ENCODE measurements at places on chromosomes 1 and 21.

GRCh38 chr1:12601700-12602658 is 16.0 kb downstream of the DHRS3 start:
- no peak for DNase-seq

DNA sequence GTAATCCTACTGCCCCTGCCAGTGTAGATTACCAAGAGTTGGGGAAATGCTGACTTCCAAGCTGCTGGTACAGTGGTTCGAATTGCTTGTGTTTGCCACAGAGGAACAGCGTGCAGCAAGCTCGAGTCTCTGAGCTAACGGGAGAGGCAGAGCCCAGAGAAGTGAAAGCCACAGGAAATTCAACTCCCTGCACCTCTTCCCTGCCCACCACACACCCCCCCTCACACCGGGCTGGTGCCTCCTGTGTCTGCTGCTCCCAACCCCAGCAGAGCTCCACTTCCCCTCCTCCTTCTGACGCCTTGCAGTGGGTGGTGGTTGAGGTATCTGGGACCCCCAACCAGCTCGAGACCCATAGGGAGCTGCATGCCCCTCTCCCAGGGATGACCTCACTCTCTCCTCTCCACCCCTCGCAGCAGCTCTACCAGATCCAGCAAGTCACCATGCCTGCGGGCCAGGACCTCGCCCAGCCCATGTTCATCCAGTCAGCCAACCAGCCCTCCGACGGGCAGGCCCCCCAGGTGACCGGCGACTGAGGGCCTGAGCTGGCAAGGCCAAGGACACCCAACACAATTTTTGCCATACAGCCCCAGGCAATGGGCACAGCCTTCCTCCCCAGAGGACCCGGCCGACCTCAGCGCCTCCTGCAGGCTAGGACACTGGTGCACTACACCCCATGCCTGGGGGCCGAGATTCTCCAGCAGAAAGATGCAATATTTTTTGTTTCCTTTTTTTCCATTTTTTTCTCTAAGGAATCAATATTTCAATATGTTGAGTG is 13.1 kb upstream of the KCNQ4 start:
- no peak for DNase-seq

GRCh38 chr1:35448344-35448801 is 108.8 kb downstream of the KIAA0319L start:
- no peak for DNase-seq

DNA sequence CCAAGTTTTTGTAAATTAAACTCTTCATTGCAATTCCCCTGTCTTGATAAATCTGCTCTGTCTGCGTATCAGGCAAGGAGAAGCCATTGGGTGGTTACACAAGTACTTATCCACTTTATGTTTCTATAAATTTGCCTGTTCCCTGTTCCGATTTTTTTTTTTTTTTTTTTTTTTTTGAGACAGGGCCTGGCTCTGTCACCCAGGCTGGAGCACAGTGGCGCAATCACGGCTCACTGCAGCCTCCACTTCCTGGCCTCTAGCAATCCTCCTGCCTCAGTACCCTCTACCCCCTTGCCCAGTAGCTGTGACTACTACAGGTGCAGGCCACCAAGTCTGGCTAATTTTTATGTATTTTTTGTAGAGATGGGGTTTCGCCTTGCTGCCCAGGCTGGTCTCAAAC is 11.1 kb upstream of the CSRP1 start:
- DNase-seq = no peak

GRCh38 chr1:236021424-236022135 is 43.3 kb downstream of the NID1 start:
- DNase-seq = no peak

DNA sequence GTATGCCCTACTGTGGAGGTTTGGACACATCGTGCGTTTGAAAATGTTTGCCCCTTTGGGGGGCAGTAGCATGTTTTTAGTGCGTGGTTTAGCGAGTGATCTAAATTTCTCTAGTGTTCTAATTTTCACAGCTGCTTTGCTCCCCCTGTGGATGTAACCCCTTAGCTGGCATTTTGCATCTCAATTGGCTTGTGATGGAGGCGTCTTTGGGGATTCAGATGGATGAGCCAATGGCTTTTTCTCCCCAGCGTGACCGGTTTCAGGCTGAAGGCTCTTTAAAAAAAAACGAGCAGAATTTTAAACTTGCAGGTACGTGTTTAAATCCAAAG is 836 bp downstream of the CDC7 start:
- no peak for DNase-seq

DNA sequence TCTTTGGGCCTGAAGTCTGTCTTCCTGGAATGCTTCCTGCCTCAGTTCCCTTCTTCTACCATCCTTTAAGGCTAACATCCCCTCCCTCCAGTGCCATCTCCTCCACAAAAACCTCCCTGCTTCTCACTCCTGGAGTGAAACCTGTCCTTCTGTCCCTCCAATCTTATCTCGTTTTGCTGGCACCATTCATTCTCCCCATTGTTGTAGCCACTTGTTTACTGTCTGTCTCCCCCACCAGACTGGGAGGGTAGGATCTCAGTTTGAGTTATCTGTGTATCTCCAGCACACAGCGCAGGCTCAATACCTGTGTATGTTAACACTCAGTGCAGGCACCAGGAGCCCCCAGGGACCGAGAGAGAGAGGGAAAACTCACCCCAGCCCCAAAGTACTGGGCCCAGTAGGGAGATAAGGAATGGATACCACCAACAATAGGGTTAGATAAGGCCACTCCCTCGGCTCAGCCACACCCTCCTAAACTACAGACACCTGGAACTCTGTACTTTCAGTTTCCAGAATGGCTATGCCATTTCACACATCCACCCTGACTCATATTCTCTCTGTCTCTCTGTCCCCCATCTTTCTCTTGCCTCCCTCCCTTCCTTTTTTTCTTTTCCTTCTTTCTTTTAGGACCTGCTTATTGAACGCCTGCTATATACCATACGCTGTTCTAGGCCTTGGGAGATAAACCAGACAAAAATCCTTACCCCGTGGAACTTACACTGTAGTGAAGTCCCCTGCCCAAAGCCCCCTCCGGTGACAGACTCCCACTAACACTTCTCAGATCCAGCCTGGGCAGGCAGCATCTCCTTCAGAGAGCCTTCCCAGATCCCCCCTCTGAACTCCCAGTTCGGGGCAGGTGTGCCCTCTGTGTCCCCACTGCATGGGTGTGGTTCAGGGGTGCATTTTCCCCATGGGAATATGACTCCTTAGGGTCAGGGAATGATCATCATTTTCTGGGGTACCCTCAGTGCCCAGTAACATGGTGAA is 3.3 kb upstream of the SSBP3 start:
- DNase-seq = no peak

DNA sequence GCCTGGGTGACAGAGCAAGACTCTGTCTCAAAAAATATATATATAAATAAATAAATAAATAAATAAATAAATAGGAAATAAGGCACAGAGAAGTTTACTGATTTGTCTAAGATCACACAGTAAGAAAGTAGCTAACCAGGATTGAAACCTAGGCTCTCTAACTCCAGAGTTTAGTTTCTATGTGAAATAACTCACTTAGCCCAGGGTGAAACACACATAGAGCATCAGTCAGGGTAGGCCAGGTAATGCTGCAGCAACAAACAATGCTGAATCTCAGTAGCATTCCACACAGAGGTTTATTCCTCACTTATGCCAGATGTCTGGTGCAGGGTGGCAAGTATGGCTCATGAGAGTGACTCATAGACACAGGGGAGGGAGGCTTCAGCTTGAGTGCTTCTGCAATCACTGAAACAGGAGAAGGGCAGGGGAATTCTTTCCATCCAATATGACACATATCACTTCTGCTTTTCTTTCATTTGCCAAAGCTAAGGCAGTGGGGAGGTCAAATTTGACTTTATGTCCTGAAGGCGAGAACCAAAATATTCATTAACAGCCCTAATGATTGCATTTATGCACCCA is 37.1 kb upstream of the KANK4 start:
- DNase-seq = no peak

- DNase-seq = no peak
These were observed 7.5 kb upstream of the KCNJ15 start for GRCh38 chr21:38249256-38249655.

GRCh38 chr1:14787604-14788003 is 189.1 kb downstream of the KAZN start:
- no peak for DNase-seq

GRCh38 chr1:12231276-12231595 is 1.4 kb downstream of the VPS13D start:
- no peak for DNase-seq

- no peak for DNase-seq
These were observed 44.0 kb upstream of the LRP8 start for GRCh38 chr1:53371851-53372250.

- DNase-seq = no peak
These were observed 258.0 kb downstream of the LTN1 start for GRCh38 chr21:28734522-28735175.

GRCh38 chr1:185409763-185410528 is 92.9 kb upstream of the IVNS1ABP start:
- DNase-seq = no peak

DNA sequence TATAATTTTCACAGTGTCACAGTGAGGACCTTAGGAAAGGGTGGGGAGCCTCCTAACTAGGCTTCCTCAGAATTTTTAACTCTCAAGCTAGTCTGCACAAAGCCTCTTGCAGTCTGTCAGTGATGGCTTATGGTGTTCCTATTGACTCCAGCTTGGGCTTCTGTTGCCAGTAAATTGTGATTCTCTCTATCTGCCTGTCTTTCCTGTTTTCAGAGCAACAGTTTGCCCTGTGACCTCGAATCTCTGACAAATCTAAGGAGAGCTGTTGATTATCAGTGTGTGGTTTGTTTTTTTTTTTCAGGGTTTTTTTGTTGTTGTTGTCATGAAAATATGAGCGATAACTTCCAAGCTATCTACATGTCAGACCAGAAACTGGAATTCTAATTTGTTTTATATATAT is 423.2 kb upstream of the B3GALT2 start:
- no peak for DNase-seq

- DNase-seq = no peak
These were observed 30.0 kb downstream of the ZBTB8B start for GRCh38 chr1:32494711-32495337.

GRCh38 chr1:243713470-243714186 is 136.4 kb downstream of the AKT3 start:
- DNase-seq = no peak

DNA sequence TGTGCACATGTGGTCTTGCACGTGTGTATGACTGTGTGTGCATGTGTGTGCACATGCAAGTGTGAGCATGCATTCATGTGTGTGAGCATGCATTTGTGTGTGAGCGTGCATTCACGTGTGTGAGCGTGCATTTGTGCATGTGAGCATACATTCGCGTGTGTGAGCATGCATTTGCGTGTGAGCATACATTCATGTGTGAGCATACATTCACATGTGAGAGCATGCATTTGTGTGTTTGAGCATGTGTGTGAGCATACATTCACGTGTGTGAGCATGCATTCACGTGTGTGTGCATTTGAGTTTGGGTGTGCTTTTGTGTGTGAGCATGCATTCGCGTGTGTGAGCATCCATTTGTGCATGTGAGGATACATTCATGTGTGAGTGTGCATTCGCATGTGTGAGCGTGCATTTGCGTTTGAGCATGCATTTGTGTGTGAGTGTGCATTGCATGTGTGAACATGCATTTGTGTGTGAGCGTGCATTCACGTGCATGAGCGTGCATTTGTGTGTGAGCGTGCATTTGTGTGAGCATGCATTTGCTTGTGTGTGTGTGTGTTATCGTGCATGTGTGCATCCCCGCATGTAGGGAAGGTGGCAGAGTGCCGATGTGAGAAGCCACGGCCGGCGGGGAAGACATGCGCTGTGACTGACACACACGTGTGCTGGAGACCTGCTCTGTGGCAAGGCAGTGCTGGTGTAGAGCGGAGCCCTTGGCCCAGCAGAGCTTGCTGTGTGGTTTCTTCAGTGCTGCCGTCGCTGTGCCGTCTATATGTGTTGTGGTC is 18.2 kb downstream of the ITGB2 start:
- no peak for DNase-seq

- no peak for DNase-seq
These were observed 12.5 kb upstream of the REN start for GRCh38 chr1:204178487-204179281.

GRCh38 chr1:114102136-114102535 is 51.5 kb downstream of the SYT6 start:
- no peak for DNase-seq

- DNase-seq = no peak
These were observed 216.0 kb downstream of the ZNF326 start for GRCh38 chr1:90210633-90211491.

GRCh38 chr1:76247261-76247852 is 172.8 kb downstream of the ST6GALNAC3 start:
- DNase-seq = no peak

- peak; percentile 40 for DNase-seq
These were observed 856 bp downstream of the LHX9 start for GRCh38 chr1:197917805-197918651.

DNA sequence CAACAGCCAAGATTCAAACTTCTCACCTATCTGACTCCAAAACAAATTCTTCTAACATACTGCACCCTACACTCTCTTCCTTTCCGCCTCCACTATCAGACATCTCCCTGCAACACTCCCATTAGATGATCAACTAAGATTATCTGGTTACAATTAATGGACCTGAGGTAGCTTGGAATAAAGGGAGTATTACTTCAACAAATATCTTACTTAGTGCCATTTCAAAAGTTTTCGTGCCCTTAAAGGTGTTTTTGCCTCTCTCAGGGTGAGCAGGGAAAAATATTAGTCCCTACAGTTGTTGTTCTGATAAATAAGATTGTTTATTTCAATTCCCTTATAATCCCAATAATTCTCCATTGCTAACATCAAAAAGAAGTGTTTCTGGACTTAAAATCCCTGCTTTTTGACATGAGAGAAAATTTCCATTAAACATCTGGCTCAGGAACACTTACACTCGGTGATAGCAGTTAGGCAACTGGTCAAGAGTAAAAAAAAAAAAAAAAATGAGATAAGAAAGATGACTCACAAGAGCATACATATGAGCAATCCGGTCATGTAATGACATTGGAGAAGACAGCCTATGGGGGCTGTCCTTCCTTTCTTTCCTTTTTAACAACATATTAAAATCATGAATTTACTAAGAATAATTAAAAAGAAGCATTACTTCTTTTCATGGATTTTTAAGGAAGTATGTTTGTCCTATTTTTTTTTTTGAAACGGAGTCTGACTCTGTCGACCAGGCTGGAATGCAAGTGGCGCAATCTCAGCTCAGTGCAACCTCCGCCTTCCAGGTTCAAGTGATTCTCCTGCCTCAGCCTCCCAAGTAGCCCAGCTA is 7.6 kb downstream of the RSBN1 start:
- DNase-seq = no peak

DNA sequence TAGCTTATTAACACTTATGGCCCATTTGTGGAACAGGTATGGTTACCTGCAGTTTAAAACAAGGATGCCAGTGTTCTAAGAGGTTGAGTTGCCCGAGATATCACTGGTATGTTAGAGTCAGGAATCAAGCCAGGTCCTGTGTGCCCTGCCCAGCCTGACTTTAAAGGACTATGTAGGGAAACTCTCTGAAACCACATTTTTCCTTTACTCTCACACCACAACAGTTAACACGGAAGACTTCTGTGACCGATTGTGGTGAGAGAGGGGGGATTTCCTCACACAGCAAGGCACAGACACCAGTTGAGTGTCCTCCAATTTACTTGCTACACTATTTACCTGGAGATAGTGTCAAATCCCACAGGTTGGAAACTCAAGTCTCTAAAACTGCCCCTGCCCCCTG is 47.8 kb downstream of the UCK2 start:
- DNase-seq = no peak
